ENCODE measurements at places on chromosomes 5 and 9.

DNA sequence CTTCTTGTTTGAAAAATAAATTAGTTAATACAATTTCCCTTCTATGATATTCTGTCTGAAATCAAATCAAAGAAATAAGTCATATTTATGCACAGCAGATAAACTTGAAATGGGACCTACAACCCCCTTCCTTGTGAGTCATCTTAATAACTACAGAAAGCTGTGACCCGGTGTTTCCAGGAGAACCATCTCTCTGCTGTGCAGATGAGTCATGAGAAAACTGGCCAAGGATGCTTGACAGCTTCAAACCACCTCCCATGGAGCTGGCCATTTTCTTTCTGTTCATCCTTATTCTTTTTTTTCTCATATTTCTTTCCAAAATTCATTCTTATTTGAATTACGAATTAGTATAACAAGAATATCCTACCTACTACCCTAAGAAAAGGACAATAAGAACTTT is 43.4 kb upstream of the NR4A3 start:
- no peak for DNase-seq

- DNase-seq = no peak
Observed at GRCh38 chr5:36357391-36357975, 55.8 kb upstream of the RANBP3L start.

GRCh38 chr5:1523793-1524480 is at the start of gene LPCAT1:
Gene LPCAT1, minus strand, starts transcription at chr5:1523960. Its CDS starts 116 bp downstream, at chr5:1523844.
- peak; percentile 73 for DNase-seq

DNA sequence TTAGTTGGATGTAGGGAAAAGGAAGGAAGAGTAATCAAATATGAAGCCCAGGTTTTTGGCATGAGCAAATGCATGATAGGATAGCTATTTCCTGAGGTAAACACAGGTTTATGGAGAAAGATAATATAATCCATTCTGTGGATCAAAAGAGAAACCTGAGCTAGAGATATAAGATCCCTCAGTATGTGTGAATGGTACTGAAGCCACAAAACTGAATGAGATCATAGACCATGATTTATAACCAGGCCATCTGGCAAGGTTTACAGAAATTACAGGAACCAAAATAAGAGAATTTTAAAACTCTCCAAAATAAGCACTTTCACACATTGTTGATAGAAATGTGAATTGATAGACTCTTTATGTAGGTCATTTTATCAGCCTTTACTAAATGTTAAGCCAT is 28.7 kb upstream of the ECM2 start:
- no peak for DNase-seq

DNA sequence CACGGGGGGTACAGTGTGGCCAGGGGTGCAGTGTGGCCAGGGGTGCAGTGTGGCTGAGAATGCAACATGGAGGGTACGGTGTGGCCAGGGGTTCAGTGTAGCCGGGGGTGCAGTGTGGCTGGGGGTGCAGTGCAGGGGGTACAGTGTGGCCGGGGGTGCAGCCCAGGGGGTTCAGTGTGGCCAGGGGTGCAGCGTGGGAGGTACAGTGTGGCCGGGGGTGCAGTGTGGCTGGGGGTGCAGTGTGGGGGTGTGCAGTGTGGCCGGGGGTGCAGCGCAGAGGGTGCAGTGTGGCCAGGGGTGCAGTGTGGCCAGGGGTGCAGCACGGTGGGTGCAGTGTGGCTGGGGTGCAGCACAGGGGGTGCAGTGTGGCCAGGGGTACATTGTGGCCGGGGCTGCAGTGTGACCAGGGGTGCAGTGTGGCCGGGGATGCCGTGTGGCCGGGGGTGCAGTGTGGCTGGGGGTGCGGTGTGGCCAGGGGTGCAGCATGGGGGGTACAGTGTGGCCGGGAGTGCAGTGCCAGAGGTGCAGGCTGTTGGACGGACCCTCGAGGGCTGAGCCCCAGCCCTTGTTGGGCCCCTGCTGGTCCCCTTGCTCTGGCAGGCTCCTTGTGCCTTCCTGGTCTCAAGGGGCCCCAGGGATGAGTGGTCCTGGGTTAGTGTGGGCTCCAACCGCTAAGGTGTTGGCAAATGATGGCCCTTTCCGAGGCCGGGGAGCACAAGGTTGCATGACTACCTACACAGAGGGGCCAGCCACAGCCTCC is 17.9 kb downstream of the TPPP start:
- no peak for DNase-seq

GRCh38 chr5:115785381-115786065 is 30.9 kb downstream of the CDO1 start:
- DNase-seq = no peak

DNA sequence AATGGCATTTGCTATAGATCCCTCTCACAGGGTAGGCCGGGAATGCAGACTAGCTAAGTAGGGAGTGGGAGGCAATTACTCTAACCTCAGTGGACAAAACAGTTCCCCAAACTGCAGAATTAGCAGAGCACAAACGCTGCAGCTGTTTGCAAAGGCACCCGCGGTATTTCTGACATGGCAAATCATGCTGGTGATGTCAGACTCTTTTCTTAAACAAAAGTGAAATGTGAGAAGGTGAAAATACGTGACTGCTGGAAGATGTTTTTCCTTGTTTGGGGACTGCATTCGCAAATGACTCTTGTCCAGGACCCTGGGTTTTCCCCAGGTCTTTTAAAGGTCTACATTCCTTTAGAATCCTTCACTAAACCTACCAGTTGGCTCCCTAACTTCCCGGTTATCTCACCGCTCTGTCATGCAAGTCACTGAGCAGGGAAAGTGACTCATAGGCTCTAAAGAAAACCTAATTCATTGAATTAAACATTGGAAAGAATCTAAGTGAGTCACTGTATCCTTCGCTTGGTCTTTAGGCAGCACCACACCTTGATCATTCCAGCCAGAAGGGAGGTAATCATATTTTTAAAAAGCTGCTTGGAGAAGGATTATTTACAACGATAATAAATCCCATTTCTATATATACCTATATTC is 91.5 kb upstream of the DNAH5 start:
- DNase-seq = no peak
